Activated CD4-positive, alpha-beta T cell treated with anti-CD3 and anti-CD28 coated beads for 24 hours (primary cell): ENCODE measurements at places on chromosomes 11 and 22.

- no peak for DNase-seq
Measured at GRCh38 chr11:14251754-14252153, 107.2 kb downstream of the RRAS2 start.

GRCh38 chr11:117097014-117097388 lies 1.2 kb downstream of the SIK3 start:
- DNase-seq, result no peak

GRCh38 chr11:17008099-17008498 lies 6.1 kb downstream of the PLEKHA7 start:
- no peak for DNase-seq

DNA sequence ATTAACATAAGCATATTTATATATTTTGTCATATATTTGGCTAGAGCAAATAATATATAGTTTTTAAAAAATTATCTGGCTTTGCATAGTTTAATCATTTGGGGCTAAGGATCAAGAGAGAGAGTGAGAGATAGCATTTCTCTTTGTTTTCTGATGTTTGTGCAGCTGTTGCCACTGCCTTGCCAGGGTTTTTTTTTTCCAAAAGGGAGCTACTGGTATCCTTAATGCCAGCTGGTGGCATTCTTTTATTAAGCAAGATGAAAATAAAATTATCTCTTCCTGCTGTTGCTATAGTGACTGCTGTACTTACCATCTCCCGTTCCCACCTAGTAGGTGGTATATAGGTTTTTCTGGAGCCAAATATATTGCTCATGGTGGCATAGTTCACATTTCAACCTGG lies 793.3 kb upstream of the ARHGAP42 start:
- no peak for DNase-seq

GRCh38 chr11:120403966-120404365 lies 67.8 kb downstream of the ARHGEF12 start:
- no peak for DNase-seq

- no peak for DNase-seq
Measured at GRCh38 chr11:85776951-85777602, 33.9 kb downstream of the SYTL2 start.

GRCh38 chr11:46069595-46069994 lies 51.7 kb downstream of the PHF21A start:
- no peak for DNase-seq

- DNase-seq, result no peak
Measured at GRCh38 chr11:43921561-43922294, 20.7 kb upstream of the C11orf96 start.

- DNase-seq, result no peak
Measured at GRCh38 chr11:110797453-110797852, 85.2 kb upstream of the ARHGAP20 start.

DNA sequence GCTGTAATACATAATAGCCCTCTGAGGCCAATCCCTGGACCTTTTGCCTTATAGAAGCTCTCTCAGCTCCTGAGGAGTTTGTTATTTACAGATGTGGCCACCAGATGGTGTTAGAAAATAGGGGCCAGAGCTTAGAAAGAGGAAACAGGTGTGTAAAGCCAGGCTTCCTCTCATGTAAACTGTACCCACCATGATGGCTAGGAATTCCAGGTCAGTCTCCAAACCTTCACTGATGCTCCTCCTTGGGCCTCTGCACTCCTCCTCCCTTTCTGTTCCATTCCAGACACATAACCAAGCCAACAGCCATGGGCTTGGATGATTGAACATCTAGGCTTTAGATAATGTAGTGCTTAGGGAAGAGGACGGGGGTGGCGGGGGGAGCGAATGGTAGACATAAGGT lies 39.7 kb downstream of the USP35 start:
- no peak for DNase-seq
